ENCODE measurements at places on chromosomes 16 and 17.
A peak's percentile ranks its signal among the peaks of the same experiment; 100 is the strongest.

DNA sequence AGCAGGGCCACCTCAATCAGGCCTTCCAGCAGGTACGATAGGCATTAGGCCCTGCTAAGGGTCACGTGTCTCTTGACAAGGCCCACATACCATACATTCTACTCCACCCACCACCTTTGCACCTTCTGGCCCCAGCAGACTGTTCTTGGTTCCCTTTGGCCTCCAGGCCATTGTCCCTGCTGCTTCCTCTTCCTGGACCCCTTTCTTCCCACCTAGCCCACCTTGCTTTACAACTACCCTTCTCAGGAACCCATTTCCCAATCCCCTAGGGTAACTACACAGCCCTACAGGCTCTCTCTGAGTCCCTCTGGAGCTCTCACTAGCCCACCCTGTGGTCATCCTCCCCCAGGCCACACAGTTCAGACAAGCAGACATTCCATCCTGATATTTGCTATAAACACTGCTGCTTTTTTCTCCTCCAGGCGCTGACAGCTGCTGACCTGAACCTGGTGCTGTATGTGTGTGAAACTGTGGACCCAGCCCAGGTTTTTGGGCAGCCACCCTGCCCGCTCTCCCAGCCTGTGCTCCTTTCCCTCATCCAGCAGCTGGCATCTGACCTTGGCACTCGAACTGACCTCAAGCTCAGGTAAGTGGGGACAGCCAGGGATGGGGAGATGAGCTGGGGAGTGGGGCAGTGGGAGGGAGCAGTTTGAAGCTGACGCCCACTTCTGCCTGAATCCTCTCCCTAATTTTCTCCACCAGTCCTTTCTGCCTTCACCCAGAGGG is 1.4 kb upstream of the NRN1L start:
- no peak for DNase-seq

GRCh38 chr17:57210972-57211411 is 45.3 kb upstream of the MSI2 start:
- no peak for DNase-seq

DNA sequence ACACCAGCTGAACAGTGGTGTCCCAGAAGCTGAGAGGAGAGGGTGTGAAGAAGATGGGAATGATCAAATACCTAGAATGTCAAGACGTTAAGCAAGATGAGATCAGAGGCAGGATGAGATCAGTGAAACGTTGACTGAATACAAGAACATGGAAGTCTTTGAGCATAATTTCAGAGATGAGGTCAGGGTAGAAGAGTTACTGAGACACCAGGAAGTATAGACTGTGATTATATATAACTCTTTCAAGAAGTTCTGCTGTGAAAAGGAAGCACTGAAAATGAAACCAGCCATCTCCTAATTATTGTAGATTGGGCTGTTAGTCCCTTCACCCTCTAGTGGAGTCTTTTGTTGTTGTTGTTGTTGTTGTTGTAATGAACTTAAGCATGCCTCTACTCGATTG is 9.1 kb downstream of the SHCBP1 start:
- DNase-seq: no peak

DNA sequence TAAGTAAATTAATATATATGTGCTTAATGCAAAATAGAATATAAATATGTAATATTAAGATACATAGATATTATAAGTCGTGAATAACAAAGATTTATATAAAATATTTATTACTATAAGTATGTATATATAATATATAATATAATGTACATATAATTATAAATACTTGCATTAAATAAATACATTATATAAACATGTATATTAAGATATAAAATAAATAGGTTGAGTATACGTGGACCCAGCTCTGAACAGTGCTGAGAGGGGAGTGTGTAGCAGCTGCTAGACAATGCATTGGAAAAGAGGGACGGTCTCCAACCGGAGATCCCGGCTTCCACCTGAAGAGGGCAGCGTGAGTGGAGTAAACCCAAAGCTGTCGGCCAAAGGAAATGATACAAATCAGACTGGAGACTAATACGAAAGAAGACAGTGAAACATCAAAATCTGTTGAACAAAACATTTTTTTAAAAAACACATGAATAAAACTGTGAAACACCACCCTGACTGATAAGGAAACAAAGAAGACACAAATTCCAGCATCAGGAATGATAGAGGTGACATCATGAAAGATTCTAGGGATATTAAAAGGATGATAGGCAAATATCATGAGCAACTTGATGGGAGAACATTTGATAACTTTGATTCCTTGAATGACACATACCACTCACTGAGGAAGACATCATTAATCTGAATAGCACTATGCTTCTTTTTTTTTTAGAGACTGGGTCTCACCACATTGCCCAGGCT is 125.4 kb upstream of the CHMP6 start:
- DNase-seq: no peak

GRCh38 chr17:27776882-27777624 is 23.3 kb downstream of the NOS2 start:
- no peak for DNase-seq

DNA sequence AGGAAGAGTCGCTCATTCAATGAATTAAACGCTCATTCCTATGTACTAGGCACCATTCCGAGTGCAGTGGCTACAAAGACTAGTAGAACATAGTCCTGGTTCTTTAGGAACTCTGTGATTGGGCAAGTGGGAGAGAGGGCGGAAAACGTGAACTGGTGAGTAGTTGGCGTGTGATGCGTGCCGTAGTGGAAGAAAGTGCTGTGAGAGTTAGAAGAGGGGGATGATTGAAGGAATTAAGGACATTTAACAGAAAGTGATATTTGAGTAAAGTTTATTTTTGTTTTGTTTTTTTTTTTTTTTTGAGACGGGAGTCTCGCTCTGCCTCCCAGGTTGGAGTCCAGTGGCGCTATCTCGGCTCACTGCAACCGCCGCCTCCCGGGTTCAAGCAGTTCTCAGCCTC is 7.9 kb upstream of the SLFN14 start:
- no peak for DNase-seq

DNA sequence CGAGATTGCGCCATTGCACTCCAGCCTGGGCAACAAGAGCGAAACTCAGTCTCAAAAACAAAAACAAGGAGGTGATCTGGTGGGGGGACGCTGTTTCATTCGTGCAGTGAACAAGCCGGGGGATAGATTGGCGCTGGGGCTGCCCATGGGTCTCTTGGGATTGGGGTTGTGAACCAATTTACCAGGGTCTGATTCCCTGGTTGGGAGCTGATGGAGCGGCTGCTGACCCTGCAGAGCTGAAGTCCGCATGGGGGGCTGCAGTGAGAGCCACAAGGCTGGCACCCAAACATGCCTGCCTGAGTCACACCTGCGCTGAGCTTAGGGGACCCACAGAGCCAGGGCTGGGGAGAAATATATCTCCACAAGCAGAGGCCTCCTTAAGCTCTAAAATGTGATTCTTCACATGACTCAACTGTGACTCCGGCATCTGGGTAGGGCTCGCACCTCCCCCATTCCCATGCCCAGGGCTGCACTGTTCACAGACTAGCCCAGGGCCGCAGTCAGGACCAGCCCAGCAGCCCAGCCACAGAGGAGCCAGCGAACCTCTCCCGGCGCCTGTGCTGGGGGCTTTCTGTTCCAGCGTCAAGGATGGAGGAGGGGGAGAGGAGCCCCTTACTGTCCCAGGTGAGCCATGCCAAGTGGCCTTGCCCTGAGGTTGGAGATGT is 5.0 kb downstream of the TSPAN10 start:
- DNase-seq: no peak

GRCh38 chr16:77662246-77662645 is 60.1 kb upstream of the NUDT7 start:
- DNase-seq: no peak

DNA sequence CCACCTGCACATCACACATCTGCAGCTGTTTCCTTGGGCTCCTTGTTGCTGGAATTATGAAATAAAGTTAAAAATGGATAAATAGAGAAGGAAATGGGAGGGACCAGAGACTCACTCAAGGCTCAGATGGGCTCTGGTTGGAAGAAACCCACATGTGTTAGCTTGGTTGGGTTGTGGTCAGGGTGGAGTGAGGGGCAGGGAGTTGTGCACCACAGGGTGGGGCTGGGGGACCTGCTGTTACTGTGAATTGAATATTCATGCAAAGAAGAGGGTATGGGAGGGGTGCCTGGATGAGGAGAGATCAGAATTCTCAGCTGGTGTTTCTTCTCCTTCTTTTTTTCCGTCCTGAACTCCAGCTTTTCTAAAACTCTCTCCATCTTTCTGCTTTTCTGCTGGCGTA is 320.7 kb downstream of the MAP2K4 start:
- no peak for DNase-seq

DNA sequence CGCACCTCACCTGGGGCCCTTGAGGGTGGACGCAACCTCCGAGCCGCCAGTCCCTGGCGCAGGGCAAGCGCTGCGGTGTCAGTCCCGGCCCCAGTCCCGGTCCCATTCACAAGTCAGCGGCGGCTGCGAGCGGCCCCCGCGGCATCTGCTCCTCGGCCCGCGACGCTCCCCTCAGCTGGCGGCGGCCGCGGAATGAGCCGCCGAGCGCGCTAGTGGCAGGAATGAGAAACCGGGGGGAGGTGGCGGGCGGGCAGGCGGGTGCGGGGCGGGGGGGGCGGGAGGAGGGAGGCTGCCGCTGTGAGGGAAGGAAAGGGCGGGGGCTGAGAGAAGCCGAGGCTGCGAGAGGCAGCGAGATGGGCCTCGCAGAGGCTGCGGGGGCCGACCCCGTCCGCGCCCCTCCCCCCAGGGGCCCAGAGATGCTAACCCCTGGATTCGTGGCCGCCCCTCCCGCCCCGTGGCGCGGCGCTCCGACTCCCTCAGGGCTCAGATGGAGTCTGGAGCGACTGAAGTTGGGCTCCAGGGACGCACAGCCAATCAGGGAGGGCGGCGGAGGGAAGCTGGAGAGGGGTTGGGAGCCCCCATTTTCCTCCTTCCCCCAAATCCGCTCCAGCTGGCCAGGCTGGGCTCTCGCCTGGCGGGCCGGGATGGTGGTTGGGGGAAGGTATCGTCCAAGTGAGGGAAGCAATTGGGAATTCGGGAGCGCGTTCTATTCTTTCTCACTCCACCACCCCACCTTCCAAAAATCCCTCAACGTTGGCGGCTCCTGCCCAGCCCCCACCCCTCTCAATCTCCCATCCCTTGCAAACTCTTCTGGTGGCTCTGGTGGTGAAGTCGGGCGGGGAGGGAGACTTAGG is at the start of gene CDH11:
Gene CDH11 (minus strand): TSS at position 194 of the 854 bp plus-strand sequence. CDS start 117,194 bp downstream, outside the sequence.
- DNase-seq: peak; percentile 38

DNA sequence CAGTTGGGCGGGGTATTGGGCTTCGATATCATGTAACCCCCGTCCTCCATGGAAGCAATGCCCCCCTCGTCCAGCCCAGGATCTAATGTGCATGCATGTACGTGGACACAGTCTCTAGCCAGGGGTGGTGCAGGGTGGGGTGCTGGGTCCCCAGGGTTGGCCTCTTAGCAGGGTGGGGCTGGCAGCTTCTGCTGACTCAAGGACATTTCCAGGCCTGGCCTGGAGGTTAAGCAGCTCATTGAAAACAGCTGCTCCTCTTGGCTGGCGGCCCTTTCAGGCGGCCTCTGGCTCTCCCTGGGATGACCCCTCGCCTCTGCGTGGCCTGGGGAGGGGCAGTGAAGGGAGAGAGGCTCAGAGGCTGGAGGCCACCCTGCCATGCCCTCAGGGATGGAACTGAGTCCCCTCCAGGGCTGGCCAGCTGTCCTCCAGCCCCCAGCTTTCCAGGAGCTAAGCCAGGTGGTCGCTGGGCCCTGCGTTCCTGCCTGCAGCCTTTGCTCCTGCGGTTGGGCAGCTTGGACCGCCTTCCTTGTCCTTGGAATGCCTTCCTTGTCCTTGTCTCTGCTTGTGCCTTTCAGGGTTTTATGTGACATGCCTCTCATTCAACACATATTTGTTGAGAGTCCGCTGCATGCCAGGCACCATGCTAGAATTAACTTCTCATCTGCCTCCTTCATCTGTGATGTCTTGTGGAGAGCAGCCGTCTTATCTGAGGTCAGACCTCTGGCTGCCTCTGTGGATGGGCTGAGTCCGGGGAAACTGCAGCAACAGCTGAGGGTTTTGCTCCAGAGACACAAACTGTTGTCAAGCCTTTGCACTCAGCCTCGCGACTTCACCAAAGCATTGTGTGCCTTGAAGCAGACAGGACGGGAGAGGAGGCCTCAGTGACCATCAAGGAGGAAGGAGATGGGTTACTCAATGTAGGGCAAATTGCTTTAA is 26.6 kb downstream of the MRC2 start:
- DNase-seq: peak; percentile 62

DNA sequence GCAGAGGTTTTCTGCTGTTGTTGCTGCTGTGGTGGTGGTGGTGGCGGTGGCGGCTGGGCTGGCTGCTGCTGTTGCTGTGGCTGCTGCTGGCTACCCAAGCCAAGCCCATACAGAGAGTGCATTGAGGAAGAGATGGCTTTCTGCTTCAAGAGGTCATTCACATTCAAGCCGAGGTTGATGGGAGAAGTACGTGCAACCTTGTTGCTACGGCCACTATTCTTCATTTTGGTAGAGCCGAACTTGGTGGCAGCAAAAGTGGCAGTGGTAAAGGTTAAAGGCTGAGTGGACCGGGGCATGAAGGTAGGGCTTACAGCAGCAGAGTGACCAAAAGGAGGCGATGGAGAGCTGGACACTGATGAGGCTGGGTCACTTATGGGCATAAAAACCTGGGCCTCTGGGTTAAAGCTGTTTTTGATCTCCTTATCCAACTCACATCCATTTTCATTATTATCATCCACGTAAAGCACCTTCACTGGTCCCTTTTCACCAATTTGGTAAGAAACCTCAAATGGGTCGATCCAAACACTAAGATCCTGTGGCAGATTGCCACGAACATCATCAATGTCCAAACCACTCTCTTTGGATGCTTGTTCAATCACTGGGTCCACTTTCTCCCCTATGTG is 2.8 kb downstream of the TOB1 start:
- DNase-seq: no peak

- peak; percentile 58 for DNase-seq
These were observed 73.3 kb downstream of the ABCC12 start for GRCh38 chr16:48082516-48082915.

GRCh38 chr17:71378741-71379140 is 742.1 kb upstream of the SOX9 start:
- no peak for DNase-seq

GRCh38 chr16:50861451-50861850 is 119.6 kb downstream of the CYLD start:
- no peak for DNase-seq

DNA sequence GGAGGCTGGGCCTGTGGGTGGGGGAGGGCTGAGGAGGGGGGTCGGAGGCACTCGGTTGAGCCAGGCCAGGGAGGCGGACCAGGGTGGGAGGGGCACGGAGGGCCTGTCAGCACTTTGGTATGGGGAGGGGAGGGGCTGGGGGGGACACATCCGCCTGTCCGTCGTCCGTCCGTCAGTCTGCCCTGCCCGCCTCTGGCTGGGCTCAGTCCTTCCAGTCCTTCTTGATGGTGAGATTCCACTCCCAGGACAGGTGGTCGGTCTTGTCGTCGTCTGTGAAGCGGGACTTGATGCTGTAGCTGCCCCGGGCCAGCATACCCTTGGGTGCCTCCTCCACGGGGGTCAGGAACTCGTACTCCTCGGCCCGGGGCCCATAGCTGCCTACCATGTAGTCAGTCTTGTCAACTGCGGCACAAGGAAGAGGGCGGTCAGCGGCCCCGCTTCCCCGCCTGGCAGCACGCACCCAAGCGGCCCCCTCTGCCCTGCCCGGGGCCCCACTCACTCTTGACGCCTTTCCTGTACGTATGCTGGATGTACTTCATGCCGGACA is 2.4 kb downstream of the ARHGDIA start:
- no peak for DNase-seq

- no peak for DNase-seq
These were observed 2.7 kb downstream of the MAP3K14 start for GRCh38 chr17:45313996-45314740.

Measured in BJ (cell line).